Natural killer cell (primary cell): ENCODE measurements at places on chromosomes 16 and 17.

DNA sequence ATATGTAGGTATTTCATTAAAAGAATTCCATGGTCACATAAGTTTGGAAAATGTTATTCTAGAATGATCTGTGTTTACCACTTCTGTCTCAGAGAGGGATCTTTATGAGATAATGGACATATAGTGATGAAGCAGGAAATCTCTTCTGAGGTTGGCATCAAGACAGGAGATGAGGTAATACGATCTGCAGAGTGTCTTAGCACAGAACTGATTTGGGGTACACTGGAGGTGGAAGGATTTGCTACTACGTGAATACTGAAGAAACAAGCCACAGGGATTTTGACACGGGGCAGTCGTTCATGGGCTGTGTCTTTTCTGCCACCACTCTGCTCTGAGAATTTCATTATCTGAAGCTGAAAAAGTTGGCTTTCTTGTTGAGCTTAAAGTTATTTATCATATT lies 5.5 kb downstream of the CBFB start:
- no peak for DNase-seq

DNA sequence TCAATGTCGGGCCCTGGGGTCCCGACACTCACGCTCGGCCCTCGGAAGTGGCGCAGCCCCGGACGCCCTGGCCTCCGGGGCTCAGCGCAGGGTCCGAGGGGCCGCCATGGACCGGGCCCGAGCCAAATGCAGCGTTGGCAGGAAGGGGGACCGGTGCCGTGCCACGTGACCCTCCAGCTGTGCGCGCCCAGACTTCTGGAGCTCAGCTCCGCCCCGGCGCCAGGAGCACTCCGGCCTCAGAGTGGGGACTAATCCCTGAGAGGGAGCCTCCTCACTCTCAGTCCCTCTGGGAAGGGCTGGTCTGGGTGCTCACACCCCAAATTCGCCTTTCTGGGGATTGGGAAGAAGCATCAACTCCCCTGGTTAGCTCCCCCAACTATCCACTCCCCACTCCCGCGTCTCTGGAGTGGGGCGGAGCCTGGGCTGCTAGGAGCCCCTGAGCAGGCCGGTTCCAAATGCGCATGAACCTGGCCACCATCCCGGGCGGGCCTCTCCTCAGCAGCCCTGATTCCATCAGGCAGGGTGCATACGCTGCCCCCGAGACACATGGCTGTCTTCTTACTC lies at the start of gene B3GNT9:
TSS of gene B3GNT9 (minus strand) at position 166 of the 564 bp plus-strand sequence. CDS start 513 bp downstream, outside the sequence.
- DNase-seq = peak; percentile 56

- DNase-seq = no peak
Observed at GRCh38 chr16:87344931-87345631, 27.9 kb upstream of the C16orf95 start.

DNA sequence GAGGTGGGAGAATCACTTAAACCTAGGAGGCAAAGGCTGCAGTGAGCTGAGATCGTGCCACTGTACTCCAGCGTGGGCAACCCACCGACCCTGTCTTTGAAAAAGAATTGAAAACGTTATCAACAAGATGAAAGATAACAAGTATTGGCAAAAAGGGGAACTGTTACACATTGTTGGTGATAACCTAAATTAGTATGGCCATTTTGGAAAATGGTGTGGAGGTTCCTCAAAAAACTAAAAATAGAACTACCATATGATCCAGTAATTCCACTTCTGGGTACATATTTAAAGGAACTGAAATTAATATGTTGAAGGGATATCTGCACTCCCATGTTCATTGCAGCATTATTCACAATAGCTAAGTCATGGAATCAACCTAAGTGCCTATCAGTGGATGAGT lies 61.0 kb downstream of the ABHD15 start:
- DNase-seq = no peak

DNA sequence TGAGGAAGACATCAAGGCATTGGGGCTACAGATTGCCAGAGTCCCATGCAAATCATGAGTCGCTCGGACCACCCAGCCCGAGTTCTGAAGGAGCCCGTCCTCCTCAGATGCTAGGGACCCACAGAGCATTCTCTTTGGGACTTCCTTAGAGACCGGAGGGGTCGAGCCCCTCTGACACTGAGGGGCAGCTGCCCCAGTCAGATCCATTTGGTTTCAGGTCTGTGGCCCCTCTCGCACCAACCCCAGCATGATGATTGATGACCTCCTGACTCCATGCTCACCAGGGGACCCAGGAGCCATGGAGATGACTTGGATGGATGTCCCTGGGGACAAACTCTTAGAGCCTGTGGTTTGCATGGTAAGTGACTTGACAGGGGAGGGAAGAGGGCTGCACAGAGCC lies 8.0 kb downstream of the PDF start:
- no peak for DNase-seq

- no peak for DNase-seq
Observed at GRCh38 chr17:55285340-55286301, 20.9 kb downstream of the HLF start.

DNA sequence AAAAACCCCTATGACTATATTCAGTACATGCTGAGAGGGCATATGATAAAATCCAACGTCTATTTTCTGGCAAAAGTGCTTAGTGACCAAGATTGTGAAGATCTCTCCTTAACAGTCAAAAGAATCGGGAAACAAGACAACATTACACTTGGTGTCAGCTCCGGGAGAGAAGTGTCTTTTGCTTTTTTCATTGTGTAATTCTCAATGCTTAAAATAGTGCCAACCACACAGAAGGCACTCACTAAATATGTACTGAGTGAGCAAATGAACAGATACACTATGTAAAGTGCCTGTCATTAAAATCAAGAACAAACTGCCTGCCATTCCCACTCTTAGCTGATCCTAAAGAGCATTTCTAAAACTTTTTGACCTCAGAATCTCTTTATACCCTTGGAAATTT lies 34.1 kb downstream of the VPS53 start:
- no peak for DNase-seq

- no peak for DNase-seq
Observed at GRCh38 chr17:40617678-40618240, 29.9 kb downstream of the SMARCE1 start.
